ENCODE measurements at places on chromosomes 5 and 9.

GRCh38 chr9:130894546-130894945, 2.1 kb downstream of the QRFP start:
- no peak for DNase-seq

- DNase-seq = no peak
These were observed 46.7 kb downstream of the SAR1B start for GRCh38 chr5:134585966-134586365.

- DNase-seq = no peak
These were observed 124.0 kb upstream of the TLE4 start for GRCh38 chr9:79447762-79448161.

DNA sequence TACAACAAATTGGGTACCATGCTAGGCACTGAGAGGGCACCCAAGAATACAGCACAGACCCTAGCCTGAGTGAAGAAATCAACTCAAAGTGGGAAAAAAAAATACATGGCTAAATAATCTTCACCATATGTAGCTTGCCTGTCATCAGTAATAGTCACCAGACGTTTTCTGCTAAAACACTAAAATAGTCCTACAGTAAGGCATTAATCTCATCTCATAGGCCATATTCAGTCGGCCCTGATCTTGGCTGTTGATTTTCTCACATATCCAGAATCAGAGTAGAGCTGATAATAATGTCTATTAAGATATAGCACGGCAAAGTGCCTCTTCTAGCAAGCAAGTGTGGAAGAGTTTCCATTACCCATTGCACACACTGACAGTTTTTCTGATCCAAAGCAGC, 322.1 kb upstream of the SLC30A5 start:
- no peak for DNase-seq

All from cortex of kidney (tissue), 1 donor.